Activated CD4-positive, alpha-beta T cell treated with anti-CD3 and anti-CD28 coated beads, Interleukin-2, amount 50 U/mL, for 1 hour (primary cell): ENCODE measurements at places on chromosomes 4 and X.

GRCh38 chr4:187724456-187724855 lies 271.1 kb upstream of the ZFP42 start:
- DNase-seq = no peak

GRCh38 chr4:129095811-129096454 lies at the start of gene C4orf33:
Gene C4orf33 (plus strand): TSS chr4:129096152. CDS start chr4:129102611, 6,459 bp downstream.
- DNase-seq = peak; percentile 66

- no peak for DNase-seq
Measured at GRCh38 chr4:5052726-5053425, 1.6 kb downstream of the STK32B start.

- DNase-seq = no peak
Measured at GRCh38 chr4:32697281-32697814, 1977.2 kb downstream of the PCDH7 start.

- no peak for DNase-seq
Measured at GRCh38 chr4:163217505-163217904, 50.8 kb upstream of the NAF1 start.

GRCh38 chr4:68864438-68865187 lies 48.8 kb downstream of the UGT2B10 start:
- DNase-seq = no peak

DNA sequence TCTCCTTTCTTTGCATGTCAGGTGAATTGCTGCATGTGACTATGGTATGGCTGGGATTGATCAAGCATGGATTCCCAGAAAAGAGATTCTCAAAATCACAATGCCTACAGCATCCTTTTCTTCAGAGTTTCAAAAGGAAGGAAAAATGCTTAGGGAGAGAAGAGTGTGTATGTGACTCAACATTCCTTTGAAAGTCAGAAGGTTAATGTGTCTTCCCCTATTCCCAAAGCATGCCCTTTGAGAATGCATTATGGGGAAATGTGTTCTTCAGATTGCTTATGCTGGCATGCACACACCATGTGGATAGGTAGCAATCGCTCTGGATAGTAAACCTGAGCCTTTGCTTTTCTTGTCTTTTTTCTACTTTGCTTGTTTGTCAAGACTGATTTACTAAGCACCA lies 78.5 kb downstream of the ELOVL6 start:
- no peak for DNase-seq

GRCh38 chr4:153651587-153651986 lies 32.5 kb upstream of the TLR2 start:
- DNase-seq = peak; percentile 29
